ENCODE measurements at places on chromosomes 12 and 14.

GRCh38 chr12:359091-359490 is 30.0 kb downstream of the KDM5A start:
- DNase-seq, result no peak

GRCh38 chr12:56097738-56098137 is 6.6 kb upstream of the PA2G4 start:
- DNase-seq, result no peak

DNA sequence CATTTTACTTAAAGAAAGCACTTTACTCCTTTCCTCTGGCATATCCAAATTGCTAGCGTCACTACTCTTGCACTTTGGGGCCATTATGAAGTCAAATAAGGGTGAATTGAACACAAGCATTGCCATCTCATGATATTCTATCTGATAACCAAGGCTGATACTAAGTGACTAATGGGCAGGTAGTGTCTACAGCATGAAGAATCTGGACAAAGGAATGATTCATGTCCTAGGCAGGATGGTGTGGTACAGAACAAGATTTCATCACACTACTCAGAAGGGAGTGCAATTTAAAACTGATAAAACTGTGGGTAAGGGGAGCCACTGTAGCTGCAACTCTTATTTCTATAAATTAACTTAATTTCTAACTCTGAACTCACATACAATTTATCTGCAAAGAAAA is 7.7 kb upstream of the SLC6A15 start:
- DNase-seq, result no peak

- no peak for DNase-seq
Measured at GRCh38 chr12:80745851-80746505, 29.3 kb downstream of the MYF5 start.

DNA sequence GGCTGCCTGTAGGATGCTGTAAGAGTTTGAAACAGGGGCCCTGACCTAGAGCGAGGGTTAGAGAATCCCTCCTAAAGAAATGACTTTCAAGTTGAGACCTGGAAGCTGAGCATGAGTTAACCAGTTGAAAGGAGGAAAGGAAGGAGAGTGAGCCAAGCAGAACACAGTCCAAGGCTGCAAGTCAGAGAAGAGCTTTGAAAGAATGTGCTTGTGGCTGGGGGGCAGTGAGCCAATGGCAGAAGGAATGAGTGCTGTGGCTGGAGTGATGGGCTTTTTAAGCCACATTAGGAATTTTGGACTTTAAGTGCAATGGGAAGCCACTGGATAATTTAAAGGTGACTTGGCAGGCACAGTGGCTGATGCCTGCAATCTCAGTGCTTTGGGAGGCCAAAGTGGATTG is 18.1 kb downstream of the CDKN1B start:
- no peak for DNase-seq

GRCh38 chr14:24988760-24989159 is 61.2 kb downstream of the STXBP6 start:
- no peak for DNase-seq

DNA sequence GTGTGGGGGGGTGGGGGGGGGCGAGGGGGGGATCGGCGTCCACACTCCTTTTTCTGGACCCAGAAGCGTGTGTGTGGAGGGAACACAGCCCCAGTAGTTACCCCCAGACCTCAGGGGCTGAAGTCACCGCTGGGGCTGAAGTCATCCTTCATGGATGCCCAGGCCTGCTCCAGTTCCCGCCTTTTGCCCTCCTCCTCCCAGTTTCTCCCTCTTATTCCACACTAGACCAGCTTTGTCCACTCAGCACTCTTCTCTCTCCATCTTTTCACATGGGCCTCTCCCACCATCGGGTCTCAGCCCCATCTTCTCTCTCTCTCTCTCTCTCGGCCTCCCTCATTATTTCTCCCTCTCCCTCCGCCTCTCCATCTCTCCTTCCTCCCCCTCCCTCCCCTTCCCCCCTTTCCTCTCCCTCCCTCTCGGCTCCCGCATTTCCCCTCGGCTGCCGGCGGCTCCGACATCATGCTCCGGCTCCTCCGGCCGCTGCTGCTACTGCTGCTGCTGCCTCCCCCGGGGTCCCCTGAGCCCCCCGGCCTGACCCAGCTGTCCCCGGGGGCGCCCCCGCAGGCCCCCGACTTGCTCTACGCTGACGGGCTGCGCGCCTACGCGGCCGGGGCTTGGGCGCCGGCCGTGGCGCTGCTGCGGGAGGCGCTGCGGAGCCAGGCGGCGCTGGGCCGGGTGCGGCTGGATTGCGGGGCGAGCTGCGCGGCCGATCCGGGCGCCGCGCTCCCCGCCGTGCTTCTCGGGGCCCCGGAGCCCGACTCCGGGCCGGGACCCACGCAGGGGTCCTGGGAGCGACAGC is at the start of gene P3H3:
TSS of gene P3H3 (plus strand) at position 426 of the 799 bp plus-strand sequence. CDS start at position 460, 34 bp downstream.
- peak; percentile 17 for DNase-seq

- no peak for DNase-seq
Measured at GRCh38 chr12:128578045-128578444, 245.7 kb downstream of the SLC15A4 start.

GRCh38 chr12:22042976-22043669 is 2.9 kb upstream of the CMAS start:
- no peak for DNase-seq

- DNase-seq, result peak; percentile 35
Measured at GRCh38 chr12:47814539-47815170, 5.0 kb downstream of the HDAC7 start.

- DNase-seq, result no peak
Measured at GRCh38 chr14:82224610-82225009, 691.0 kb upstream of the SEL1L start.

- DNase-seq, result no peak
Measured at GRCh38 chr14:83779266-83779665, 1750.7 kb upstream of the FLRT2 start.

GRCh38 chr14:68018598-68018997 is 199.0 kb downstream of the RAD51B start:
- no peak for DNase-seq
